Kidney epithelial cell (primary cell): ENCODE measurements at places on chromosomes 5 and 9.

DNA sequence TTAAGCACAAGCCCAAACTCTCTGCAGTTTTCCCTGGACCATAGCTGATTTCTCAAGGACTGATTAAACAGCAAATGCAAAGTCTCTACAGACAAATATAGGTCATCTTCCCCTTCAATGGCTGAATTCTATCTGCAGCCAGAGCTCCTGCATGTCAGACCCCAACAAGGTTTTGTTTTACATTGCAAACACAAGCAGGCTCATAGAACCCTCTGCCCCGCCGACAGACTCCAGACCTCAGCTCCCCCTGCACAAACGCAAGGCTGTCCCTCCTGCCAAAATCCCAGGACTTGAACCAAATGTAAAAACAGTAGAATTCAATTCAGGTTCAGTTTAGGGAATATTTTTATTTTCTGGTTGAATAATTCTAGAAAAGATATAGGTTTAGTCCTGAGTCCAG is 526.7 kb upstream of the TRPC7 start:
- DNase-seq: no peak

DNA sequence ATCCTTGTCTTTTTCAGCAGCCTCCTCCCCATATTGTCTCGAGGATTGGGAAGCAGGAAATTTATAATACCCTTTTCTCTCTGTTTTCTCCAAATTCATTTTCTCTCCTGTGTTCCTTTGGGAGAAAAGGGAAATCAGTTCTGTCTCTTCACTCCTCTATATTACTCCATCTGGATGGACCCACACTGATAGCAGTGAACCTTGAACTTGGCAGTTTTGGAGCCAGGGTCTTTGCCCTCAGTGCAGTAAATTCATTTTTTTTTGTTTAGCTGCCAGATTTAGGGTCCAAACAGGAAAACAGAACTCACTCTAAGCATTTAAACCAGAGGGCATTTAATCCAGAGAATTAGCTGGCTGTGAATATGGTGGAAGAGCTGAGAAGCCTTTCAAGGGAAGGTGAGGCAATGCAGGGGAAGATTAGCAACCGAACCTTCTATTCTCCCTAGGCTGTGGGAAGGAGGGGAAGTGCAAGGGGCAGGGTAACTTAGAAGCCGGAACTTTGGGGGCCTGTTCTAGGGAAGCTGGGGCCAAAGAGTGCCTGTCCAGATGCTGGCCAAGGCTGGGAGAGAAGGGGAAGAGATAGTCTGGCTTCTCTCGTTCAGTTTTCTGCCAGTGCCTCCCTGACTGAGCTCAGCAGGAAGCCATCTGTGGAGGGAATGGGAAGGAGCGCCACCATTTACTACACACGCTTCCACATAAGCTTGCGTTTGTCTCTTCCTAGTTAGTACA is 16.3 kb upstream of the NPR2 start:
- DNase-seq: no peak

DNA sequence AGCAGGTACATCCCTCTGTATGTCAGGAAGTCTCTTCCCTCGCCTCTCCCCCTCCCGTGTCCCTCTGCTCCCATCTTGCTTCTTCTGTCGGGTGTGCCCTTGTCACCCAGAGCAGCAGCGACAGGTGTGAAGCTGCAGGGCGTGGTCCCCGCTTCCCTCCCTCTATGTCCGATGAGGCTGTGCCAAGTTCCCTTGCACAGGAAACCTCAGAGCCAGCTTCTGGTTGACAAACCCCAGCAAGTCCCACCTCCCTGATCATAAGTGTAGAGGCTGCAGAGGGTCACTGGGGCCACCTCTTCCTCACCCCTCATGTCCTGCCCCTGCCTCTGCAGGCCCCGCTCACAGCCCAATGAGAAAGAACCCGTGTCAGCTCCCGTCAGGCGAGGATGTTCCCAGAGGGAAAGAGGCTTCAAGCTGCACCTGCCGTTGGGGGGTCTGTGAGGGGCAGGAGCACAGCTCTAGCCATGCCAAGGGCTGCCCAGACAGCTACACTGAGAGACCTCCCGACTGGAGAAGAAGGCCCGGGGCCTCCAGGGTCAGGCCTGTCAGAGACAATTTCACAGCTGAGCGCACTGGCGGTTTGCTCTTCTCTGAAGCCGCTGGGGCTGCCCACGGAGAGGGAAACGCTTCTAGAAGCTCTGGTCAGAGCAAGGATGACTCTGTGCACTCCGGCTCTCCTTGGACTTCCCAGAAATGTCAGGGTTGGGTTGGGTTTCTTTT is 73.3 kb downstream of the AK8 start:
- no peak for DNase-seq

DNA sequence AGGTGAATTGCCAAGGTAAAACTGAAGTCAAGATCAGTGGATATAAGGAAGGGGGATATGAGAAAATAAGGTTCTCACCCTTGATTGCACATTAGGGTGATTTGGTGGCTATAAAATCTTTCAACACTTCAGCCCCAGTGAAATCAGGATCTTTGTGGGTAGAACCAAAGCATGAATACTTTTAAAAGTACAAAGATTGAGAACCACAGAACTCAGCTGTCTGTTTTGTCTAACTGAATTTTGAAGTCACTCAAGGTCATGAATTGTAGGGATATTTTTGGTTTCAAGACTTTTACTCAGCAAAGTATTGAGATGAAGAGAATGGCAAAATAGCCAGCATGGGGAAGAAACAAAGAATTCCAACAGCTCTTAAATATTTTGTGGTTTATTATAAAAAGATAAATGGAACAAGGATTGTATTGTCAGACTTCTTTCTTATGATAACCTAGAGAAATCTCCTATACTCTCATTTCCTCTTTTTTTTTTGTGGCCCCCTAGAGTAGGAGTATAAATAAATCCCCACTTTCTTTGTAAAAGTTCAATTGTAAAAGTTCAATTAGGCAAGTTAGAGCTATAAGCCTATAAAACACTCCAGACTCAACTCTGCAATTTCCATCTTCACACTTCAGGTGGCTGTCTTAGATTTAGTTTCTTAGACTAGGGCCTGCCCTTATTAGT is 272.9 kb downstream of the PDE4D start:
- DNase-seq: no peak

GRCh38 chr5:56475689-56476486 is 242.8 kb upstream of the ANKRD55 start:
- DNase-seq: no peak

DNA sequence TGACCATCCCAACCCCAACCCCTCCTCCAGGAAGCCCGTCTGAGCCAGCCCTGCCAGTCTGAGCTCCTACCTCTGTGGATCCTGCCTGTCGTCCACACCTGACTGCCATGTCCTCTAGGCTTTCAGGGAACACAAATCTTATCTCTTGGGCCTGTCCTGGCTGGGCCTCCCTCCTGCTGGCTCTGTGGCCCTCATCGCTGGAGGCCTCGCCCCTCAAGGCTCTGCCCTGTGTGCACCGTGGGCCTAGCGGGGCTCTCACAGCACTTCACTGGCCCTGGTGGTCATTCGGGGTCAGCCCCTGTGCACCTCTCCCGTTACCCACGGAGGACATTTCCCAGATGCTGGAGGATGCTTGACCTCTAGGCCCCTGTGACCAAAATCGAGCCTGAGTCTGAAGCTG is 133.3 kb downstream of the RXRA start:
- no peak for DNase-seq

GRCh38 chr9:110541950-110542349 is 37.6 kb downstream of the SVEP1 start:
- no peak for DNase-seq

- DNase-seq: no peak
Observed at GRCh38 chr9:72506615-72507014, 14.8 kb upstream of the TMC1 start.

DNA sequence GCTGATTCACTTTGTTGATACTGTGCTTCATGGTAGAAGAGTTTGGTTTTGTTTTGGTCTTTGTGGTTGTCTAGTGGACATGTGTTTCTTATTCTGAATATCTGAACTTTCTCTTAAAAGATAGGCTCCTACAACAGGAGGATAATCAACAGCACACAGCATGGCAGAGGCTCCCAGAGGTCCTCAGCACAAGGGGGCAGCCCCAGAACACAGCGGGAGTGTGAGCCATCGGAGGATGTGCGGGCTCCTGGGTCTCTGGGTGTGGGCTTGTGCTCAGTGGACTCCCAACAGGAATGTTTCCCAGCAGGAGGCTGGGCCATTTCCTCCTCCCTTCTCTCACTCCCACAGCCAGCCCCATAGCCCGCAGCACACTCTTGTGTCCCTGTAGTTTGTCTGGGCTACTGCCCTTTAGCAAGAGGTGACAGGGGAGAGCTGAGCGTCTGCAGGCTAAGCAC is 164.3 kb upstream of the OTULINL start:
- no peak for DNase-seq

- DNase-seq: no peak
Observed at GRCh38 chr5:74850789-74851425, 15.3 kb downstream of the FAM169A start.

DNA sequence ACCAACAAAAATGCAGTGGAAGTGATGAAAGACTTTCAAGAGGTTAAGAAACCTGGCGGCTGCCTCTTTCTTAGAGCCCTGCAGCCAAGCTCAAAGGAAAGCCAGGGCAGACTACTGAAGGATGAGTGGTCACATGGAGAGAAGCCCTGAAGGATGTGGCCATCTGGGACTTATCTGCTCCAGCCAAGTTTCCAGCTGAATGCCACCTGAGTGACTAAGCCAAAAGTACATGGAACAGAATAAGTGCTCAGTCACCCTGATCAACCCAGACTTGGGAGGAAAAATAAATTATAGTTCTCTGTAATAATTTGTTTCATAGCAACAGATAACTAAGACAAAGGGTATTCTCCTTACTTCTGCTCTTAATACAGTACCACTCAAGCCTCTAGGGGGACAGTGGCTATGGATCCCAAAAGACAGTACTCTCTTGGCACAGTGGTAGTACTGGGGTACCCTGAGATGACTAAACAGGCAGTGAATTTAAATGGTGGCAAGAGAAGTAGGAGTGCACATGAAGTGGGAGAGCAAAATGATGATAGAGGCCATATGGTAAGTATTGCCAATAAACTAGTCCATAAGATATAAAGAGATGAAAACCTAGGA is 182.3 kb downstream of the ELAVL2 start:
- no peak for DNase-seq

DNA sequence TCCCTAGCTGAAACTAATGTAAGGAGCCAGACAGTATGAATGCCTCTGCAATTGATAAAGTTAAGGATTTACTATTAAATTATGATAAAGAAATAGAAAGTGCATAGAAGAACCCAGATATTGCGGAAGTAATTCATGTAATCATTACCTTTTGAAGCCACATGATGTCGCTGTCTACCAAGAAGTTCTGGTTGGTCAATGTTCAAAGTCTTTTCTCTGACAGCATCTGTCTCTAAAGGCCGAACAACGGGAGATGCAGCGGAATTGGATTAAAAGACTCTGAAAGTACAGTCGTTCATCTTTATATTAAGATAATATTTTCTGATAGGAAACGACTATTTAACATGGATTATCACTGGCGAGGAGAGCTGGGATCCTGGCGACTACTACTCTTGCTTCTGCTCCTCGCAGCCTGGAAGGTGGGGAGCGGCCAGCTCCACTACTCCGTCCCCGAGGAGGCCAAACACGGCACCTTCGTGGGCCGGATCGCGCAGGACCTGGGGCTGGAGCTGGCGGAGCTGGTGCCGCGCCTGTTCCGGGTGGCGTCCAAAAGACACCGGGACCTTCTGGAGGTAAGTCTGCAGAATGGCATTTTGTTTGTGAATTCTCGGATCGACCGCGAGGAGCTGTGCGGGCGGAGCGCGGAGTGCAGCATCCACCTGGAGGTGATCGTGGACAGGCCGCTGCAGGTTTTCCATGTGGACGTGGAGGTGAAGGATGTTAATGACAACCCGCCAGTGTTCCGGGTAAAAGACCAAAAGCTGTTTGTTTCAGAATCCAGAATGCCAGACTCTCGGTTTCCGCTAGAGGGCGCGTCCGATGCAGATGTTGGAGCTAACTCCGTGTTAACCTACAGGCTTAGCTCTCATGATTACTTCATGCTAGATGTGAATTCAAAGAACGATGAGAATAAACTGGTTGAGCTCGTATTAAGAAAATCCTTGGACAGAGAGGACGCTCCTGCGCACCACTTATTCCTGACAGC is at the start of gene PCDHA8:
Gene PCDHA8, plus strand, starts transcription at position 210 of the 985 bp plus-strand sequence. Its CDS starts 135 bp downstream, at position 345.
- no peak for DNase-seq

- no peak for DNase-seq
Observed at GRCh38 chr9:16475996-16476395, 394.5 kb downstream of the BNC2 start.

GRCh38 chr5:157562111-157562581 is 13.4 kb downstream of the ADAM19 start:
- no peak for DNase-seq

- no peak for DNase-seq
Observed at GRCh38 chr9:86274821-86275643, 7.3 kb downstream of the ISCA1 start.

GRCh38 chr5:39892708-39893107 is 467.9 kb upstream of the DAB2 start:
- no peak for DNase-seq

DNA sequence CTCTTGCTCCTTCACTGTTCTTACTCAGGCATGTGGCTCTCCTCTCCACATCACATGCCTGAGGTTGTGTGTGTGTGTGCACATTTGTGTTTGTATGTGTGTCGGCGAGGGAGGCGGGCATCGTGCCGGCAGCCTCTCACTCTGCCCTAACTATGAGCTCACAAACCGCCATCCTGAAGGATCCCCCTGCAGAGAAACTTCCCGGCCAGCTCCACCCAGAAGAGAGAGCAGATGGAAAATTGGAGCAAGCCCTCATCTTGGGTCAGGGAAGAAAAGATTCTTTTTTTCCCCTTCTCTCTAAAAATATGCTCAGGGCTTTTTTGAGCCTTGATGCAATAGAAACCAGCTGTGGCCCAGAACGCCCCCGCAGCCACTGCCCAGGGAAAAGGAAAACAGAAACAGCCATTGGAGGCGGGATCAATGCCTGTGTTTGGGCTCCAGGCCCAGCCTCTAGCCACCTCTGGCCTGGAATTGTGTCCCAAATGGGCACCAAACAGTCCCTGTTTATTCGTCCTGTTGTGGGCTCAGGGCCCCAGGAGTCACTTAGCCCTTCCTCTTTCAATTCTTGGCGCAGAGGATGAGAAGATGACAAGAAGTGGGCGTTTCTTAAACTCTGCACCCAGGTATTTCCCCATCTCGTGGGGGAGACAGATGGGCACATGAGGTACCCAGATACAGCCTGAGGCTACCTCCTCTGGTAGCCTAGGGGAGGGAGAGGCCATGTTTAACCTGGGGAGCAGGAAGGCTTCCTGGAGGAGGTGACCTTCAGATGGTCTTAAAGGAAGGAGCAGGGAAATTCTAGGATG is 151.5 kb downstream of the RGS3 start:
- no peak for DNase-seq

- DNase-seq: no peak
Observed at GRCh38 chr9:4639420-4639819, 22.7 kb upstream of the PLPP6 start.

- DNase-seq: no peak
Observed at GRCh38 chr5:32951878-32952277, 240.8 kb downstream of the NPR3 start.

GRCh38 chr9:2047144-2047671 is 32.1 kb downstream of the SMARCA2 start:
- DNase-seq: no peak

DNA sequence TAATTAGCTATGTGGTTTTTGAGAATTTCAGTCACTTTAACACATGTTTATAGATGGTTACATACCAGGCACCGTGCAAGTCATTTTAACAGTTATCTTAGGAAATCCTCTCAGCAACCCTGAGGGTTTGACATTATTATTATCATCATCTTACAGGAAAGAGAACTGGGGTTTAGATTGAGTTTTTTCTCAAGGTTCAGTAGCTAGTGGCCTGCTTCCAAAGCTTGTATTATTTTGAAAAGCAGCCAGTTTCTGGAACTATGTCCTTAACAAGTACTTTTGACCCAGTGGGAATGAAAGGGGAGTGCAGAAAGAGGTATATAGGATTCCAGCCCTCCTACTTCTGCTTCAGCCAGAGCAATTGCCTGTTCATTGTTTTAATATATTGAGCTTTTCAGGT is 157.5 kb downstream of the COMMD10 start:
- DNase-seq: no peak
